ENCODE measurements at places on chromosomes 3 and 15.

DNA sequence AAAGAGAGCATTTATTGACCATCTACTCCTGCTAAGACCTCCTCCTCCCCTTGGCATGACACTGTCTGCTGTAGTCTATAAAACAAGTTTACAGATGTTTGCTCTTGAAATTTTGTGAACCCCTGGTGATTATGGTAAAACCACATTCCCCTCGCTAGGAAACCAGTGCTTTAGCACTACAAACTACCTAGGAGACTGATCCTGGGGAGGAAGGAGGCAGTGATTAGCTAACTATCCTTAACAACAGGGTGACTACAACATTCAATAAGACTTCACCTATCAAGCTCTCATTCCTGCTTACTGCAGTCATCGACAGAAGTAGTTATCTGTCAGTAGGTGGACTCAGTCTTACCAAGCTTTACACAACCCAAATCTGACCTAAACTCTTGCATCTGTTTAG is 371.3 kb downstream of the TUSC7 start:
- DNase-seq: no peak

- DNase-seq: no peak
These were observed 15.6 kb downstream of the CHST2 start for GRCh38 chr3:143135150-143135549.

DNA sequence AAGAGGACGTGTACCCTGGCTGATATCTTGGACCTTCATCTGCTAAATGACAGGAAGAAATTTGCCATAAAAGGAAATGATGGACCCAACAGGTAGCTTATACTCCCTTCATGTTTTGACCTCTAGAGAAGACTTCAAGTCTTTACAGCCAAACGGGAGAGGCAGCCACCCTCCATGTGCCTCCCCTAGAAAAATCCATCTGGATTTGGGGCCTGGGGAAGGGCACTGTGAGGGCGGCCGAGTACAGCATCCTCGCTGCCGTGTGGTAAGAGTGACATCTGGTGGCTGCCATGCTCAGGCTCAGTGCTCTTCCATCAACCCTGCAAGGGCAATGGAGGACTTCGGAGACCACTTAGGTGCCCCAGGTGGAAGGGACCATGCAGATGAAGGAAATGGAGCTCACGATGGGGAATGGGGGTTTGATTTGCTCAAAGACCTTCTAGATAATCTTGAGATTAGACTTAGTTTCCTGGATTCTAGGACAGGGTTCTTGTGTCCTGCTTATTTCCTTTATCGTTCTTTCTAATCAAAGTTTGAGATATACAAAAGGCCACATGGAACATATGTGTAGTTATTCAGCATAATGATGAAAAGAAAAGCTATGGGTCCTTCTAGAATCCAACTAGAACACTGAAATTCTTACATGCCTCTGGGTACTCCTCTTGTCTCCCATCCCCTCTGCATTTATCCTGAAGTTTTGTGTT is 44.4 kb downstream of the AQP9 start:
- DNase-seq: peak; percentile 67

DNA sequence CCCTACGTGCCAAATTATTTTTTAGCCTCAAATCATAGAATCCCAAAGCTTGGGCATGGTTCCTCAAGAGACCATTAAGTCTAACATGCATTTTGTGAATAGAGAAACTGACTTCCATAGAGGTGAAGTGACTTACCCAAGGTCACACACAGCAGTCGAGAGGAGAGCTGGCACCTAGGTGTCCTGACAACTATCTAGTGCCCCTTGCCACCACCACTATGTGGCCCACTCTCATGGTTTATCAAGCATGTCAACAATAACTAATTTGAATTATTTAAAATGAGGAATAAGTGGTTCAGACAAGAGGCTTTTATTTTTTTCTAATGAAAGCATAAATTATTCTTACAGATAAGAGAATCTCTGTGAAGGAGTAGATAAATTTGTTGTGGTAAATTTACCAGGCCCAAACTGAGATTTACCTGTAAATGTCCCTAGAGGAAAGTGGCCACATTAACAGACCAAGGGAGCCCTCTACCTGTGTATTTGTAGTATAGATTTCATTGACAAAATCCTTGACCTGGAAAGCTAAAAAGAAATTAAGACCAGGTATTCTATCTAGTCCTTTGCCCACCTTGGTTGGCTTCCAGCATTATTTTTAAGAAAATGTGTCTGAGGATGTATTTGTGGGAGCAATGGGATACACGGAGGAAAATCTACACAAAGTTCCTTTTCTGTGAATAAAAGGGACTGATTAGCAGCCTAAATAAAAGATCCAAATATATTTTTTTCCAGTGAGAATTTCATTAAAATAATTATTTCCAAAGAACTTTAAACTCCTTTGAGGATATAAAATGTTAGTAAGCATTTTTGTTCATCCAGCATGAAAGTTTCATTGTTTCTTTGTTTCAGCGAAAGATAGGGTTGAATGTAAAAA is 49.1 kb downstream of the IQCH start:
- no peak for DNase-seq

DNA sequence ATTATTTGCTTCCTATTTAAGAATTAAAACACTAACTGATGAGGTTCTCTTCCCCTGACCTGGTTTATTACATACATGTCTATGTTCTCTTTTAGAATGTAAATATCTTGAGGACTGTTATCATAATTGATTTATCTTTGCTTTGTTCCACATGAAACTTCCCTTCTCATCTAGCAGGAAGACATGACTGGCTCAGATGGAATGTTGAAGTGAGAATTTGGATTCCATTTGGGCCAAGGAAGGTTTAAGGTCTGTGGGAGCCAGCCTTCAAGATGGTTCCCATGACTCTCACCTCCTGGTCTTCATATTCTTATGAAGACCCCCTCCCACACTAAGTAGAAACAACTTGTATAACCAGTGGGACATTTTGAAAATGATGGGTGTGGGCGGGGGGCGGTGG is 222.2 kb upstream of the GADL1 start:
- DNase-seq: no peak

DNA sequence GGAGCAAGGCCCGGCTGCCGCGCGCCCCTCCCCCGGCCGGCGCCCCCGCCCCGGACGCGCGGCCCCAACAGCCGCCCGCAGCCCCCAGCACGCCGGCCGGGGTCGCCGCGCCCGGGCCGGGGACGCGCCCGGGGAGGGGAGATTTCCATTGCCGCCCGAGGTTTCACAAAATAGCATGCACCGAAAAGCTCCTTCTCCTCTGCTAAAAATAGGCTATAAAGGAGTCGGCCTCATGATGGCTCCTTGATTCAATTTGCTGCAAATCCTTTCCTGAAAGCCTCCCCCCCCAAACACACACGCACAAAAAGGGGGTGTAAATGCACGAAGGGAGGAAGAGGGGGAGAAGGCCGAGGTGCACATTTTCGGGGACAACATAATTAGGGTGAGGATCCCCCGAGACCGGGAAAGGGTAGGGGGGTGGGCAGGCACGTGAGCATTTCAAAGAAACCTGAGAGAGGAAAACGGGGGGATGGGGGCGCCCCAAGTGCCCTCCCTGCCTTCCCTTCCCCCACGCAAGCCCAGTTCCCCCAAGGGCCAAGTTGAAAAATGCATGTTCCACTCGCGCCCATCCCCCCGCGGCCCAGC is 734 bp downstream of the TBL1XR1 start:
- DNase-seq: no peak

DNA sequence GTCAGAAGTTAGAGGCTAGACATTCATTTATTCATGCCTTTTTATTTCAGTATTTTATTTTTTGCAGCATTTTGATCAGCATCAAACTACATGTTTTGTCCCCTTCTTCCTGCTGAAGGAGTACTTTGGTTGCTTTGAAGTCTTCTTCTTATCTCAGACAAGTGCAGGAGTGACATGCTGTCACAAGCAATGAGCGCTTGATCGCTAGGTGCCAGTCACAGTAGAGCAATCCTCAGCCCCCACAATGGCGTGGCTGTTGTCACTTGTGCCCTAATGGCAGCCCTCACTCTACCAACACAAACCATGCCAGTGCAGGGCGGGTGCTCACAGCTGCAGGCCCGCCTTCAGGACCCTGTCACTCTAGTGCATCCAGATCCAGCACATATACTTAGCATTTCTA is 184.6 kb upstream of the FEZF2 start:
- no peak for DNase-seq

- DNase-seq: no peak
These were observed 42.7 kb downstream of the OR5H15 start for GRCh38 chr3:98209244-98209643.
